ENCODE measurements at places on chromosomes 11 and 22.

- no peak for DNase-seq
Observed at GRCh38 chr22:23241562-23242472, 61.5 kb downstream of the BCR start.

DNA sequence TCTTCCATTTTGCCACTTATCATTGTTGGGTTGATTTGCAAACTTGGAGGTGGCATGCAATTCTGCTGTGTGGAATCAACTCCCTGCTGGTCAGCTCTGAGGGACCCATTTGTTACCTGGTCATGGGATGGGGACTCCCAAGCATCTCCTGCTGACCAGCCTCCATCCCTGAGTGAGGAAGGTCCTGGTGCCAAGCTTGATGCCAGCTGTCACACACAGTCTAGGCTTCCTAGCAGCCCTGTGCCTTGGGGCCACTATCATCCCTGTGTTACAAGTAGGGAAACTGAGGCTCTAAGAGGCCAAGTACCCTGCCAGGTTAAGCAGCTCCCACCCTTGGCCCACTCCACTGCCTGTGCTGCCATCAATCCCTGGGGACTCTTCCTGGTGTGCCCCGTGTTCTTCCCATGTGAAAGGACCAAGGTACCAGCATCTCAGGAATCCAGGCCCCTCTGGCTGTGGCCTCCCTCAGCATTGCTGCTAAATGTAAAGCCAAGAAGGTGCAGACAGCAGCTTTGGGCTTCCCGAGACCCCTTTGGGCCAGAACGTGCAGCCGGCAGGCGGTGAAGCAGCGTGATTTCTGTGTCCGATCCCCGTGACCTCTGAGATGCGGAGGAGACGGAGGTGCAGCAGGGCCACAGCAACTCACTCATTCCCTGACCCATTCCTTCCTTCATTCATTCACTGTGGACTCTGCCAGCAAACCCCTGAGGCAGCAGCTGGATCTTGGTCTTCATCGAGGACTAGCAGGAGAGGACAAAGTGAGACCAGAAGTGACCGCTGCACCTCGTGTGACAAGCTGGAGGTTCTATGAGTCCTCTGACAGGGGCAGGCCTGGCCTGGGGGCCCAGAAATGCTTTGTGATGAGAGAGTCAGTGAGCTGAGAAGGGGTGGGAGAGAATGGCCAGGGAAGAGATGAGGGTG lies 49.7 kb downstream of the MYEOV start:
- no peak for DNase-seq

DNA sequence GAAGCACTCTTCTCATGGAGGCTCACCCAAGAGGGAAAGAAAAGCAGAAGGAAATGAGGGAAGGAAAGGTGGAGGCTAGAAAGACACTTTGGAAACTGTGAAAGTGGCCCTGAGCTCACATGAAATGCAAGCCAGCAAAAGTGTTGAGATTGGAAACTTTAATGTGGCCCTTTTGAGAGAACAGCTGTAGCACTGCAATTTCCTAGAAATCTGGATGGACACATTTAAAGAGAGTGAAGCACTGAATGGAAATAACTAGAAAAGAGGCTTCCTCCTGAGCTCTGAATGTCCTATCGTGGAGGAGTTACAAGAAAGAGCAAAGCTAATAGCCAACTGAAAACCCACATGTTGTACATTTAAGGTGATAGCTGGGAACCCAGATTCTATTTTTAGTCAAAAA lies 56.0 kb downstream of the LIF start:
- DNase-seq: no peak

- DNase-seq: no peak
Observed at GRCh38 chr22:44901301-44901700, 108.5 kb downstream of the PHF21B start.

- DNase-seq: no peak
Observed at GRCh38 chr22:30953206-30953605, 15.4 kb downstream of the MORC2 start.

- no peak for DNase-seq
Observed at GRCh38 chr11:128707681-128708080, 13.8 kb downstream of the FLI1 start.

Measured in activated T-helper 1 cell treated with anti-CD3 and anti-CD28 coated beads, Interleukin-2, amount 50 U/mL, for 16 hours (primary cell).